Stimulated activated CD8-positive, alpha-beta memory T cell treated with anti-CD3 and anti-CD28 coated beads, Interleukin-4, amount 100 ng/mL, for 48 hours (primary cell): ENCODE measurements at places on chromosomes 12 and 14.
A peak's percentile ranks its signal among the peaks of the same experiment; 100 is the strongest.

DNA sequence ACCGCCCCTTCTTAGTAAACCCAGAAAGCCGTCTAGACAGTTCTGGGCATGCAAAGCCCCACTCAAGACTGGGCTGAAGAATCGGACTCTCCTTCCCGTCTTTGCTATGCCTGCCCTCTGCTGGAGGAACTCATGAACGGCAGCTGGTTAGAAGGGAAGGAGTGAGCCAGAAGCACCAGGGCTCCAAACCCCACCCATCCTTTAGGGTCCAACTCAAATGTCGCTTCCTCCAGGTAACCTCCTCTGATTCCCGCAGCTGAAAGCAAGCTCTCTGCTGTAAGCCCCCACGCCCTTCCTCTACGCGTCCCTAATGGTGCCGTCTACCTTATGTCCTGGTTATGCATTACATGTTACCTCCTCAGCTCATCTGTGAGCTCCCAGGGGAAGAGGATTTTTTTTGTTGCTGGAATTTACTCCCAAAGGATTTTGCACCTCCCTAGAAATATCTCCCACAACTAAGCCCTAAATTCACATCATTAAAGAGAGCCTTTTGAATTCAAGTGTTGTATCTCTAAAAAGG is 59.0 kb upstream of the SCN8A start:
- DNase-seq, result peak; percentile 84

GRCh38 chr12:122788387-122788786 is 14.0 kb downstream of the CCDC62 start:
- DNase-seq, result no peak

- no peak for DNase-seq
Observed at GRCh38 chr12:559906-560455, 100.2 kb downstream of the B4GALNT3 start.

DNA sequence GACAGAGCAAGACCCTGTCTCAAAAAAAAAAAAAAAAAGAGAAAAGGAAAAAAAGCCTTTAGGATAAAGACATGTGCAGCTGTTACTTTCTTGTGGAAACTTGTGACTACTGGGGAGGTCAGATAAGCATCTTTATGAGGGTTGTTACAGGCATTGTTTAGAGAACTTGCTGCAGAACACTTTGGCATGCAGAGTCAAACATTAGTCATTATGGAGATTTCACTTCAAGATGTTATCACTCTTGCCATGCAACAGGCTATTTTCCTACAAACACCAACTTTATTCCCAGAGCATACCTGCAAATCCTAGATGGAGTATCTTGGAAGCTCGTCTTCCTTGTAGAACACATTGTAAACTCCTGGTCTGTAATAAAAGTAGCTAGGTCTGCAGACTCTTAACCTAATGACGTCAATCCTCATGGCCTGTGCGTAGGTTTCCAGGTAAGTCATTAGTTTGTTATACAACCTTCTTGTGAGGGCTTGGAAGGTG is 36.3 kb upstream of the WDR89 start:
- no peak for DNase-seq

GRCh38 chr14:49879646-49880204 is 13.2 kb upstream of the ARF6 start:
- peak; percentile 74 for DNase-seq

- DNase-seq, result no peak
Observed at GRCh38 chr12:94147387-94147990, 888 bp upstream of the PLXNC1 start.

DNA sequence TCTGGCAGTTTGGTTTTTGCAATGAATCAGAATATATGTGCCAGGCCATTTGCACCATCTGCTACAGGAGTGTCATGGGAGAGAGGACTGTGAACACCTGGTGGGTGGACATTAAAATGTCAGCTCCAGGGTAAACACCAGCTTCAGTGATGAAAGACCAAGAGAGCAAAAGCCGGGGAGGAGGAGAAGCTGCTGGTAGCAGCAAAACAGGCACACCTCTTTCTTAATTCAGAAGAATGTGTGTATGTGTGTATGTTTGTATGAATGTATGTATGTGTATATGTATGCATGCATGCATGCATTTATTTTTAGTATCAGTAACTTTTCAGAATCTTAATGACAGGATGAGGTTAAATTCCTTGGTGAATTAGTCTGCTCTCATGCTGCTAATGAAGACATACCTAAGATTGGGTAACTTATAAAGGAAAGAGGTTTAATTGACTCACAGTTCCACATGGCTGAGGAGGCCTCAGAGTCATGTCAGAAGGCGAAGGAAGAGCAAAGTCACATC is 357.4 kb upstream of the PRICKLE1 start:
- no peak for DNase-seq

GRCh38 chr12:11981121-11981733 is 89.5 kb upstream of the BCL2L14 start:
- peak; percentile 69 for DNase-seq

GRCh38 chr12:132686825-132687210 is 324 bp downstream of the POLE start:
- no peak for DNase-seq

DNA sequence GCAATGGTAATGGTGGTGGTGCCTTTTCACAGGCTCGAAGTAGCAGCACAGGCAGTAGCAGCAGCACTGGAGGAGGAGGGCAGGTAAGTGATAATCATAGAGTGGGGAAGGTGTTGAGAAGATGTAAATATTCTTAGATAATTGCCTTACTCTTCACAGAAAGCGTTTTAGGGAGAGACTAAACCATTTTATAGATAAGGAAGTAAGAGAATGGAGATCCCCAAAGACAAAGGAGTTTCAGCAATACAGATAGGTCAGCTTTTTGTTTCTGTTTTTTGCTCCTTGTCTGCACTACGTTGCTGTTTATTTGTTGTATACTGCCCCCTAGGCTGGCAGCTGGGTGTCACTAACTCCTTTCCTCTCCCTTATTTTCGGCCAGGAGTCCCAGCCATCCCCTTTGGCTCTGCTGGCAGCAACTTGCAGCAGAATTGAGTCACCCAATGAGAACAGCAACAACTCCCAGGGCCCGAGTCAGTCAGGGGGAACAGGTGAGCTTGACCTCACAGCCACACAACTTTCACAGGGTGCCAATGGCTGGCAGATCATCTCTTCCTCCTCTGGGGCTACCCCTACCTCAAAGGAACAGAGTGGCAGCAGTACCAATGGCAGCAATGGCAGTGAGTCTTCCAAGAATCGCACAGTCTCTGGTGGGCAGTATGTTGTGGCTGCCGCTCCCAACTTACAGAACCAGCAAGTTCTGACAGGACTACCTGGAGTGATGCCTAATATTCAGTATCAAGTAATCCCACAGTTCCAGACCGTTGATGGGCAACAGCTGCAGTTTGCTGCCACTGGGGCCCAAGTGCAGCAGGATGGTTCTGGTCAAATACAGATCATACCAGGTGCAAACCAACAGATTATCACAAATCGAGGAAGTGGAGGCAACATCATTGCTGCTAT is 2.0 kb downstream of the SP1 start:
- DNase-seq, result peak; percentile 53

- peak; percentile 19 for DNase-seq
Observed at GRCh38 chr14:98955741-98956070, 316.3 kb downstream of the BCL11B start.

- no peak for DNase-seq
Observed at GRCh38 chr14:29822430-29822709, 105.3 kb downstream of the PRKD1 start.

DNA sequence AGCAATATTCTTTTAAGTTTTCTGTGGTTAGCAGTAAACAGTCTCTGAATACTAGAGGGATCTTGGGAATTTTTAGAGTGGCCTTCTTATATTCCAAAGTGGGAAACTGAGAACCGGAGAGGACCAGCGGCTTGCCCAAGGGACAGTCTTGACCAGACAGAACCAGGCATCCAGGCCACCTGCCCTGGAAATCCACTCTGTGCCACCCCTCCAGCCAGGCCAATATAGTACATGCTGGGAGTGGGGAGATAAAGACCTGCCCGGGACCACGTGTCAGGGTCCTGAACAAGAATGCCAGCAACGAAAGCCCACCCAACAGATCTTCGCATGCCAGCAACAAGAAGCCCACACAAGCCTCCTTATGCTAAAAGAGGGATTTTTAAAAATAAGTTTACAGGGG is 49.4 kb upstream of the RIN3 start:
- no peak for DNase-seq

- no peak for DNase-seq
Observed at GRCh38 chr14:54188064-54188666, 208.6 kb upstream of the CDKN3 start.

DNA sequence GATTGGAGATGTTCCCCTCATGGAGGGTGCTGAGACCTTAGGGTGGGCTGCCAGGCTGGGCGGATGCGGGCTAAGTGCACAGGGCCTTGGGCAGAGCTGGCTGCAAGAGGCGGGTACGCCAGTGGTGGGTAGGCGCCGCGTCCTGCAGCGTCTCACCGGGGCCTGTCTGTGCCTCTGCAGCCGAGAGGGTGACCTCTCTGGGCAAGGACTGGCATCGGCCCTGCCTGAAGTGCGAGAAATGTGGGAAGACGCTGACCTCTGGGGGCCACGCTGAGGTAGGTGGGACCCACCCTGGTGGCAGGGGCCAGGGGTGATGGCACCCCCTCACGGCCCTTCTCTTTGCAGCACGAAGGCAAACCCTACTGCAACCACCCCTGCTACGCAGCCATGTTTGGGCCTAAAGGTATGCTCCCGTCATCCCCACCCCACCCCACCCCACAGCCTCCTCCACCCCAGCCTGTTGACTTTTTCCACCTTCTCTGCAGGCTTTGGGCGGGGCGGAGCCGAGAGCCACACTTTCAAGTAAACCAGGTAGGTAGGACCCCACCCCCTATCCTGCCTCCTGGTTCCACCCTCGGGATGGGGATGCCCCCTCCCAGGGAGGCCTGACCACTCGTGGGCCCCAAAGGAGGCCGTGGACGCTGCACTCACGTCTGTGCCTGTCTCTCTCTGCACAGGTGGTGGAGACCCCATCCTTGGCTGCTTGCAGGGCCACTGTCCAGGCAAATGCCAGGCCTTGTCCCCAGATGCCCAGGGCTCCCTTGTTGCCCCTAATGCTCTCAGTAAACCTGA is 1.5 kb downstream of the CRIP1 start:
- peak; percentile 50 for DNase-seq

- DNase-seq, result no peak
Observed at GRCh38 chr12:82757656-82758055, 71.0 kb downstream of the TMTC2 start.

- no peak for DNase-seq
Observed at GRCh38 chr12:4496145-4496838, 42.4 kb upstream of the RAD51AP1 start.

- DNase-seq, result no peak
Observed at GRCh38 chr14:24281636-24282035, 10.2 kb upstream of the RABGGTA start.

DNA sequence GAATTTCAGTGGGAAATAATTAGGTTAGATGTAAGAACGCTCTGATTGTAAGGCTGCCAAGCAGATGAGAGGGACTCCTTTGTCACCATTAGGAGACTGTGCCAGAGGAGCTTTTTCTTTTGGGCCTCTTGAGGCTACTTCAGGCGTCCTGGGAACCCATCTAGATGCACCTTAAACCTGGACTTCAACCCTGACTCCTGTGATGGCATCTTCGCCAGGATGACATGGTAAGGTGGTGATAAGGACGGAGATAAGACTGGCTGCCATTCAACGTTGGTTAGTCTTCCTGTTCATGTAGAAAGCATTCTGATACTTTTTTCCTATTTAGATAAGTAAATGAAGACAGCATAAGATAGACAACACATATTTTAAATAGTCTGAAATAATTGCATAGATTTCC is 36.3 kb downstream of the STK38L start:
- DNase-seq, result no peak

GRCh38 chr12:24118668-24119067 is 169.2 kb upstream of the SOX5 start:
- DNase-seq, result no peak

DNA sequence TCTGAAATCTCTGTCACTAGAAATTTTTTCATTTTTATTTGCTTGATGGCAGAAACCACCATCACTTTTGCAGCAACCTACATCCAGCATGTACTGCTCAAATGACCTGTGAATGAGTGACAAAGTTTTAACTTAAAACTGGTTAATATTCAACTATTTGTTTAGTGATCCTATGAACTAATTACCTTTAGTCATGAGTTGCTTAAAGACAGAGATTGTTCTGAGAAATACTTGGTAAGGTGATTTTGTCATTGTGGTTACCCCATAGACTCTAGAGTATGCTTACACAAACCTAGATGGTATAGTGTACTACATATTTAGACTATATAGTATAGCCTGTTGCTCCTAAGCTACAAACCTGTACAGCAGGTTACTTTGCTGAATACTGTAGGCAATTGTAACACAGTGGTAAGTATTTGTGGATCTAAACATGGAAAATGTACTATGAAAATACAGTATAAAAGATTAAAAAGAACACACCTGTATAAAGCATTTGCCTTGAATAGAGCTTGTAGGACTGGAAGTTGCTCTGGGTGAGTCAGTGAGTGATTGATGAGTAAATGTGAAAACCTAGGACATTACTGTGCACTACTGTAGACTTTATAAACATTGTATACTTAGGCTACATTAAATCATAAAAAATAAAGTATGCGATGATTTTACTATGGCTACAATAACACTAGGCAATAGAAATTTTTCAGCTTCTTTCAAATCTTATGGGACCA is 256.6 kb upstream of the PPFIA2 start:
- DNase-seq, result no peak
